Fibroblast of skin of left biceps (primary cell): ENCODE measurements at places on chromosomes 6 and 20.
A peak's percentile ranks its signal among the peaks of the same experiment; 100 is the strongest.

- DNase-seq, result no peak
Observed at GRCh38 chr6:54787825-54788224, 58.7 kb upstream of the FAM83B start.

- no peak for DNase-seq
Observed at GRCh38 chr20:14673164-14673563, 335.8 kb upstream of the FLRT3 start.

DNA sequence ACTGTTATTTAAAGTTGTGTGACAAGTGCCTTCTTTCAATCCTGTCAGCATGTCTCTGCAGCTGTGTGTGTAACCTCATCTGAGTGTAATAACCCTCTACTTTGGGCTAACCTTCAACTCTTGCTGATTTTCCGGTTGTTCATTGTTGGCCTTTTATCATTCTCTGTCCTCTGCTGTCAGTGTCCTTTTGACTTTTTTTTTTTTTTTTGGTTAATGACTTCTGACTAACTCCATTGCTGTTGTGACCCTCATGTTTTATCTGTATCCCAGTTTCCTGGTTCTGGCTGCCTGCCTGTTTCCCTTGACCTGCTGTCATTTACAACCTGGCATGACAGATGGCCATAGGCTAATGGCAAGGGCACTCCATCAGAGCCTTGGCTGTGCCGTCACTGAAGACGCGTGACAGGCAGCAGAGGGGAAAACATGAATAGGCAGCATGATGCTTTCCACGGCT lies 145.7 kb upstream of the MAN1A1 start:
- no peak for DNase-seq

GRCh38 chr20:3551681-3552434 lies 81.0 kb downstream of the ATRN start:
- no peak for DNase-seq

GRCh38 chr6:108001696-108002231 lies 43.8 kb upstream of the SEC63 start:
- no peak for DNase-seq

DNA sequence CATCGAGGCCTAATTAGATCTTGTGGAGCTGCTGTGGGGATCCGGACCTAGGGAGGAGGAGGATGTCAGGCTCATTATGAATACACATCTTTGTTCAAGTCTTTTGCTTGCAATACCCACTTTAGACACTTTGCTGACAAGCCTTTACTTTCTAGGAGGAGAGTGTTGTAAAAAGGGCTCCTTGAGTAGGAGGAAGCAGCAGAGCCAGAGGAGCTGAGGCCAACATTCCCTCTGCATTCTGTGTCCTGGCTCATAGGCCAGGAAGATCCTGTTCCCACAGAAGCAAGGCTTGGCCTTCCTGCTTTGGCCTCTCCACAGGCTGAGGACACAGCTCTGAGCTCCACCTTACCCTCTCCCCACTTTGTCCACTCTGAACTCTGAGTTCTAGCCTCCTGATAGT lies 67.1 kb downstream of the TPD52L1 start:
- no peak for DNase-seq

GRCh38 chr6:149150801-149151398 lies 166.6 kb upstream of the TAB2 start:
- DNase-seq, result no peak

- DNase-seq, result no peak
Observed at GRCh38 chr6:130583268-130583667, 217.5 kb downstream of the TMEM200A start.

- DNase-seq, result peak; percentile 9
Observed at GRCh38 chr6:73832313-73832712, 136.3 kb downstream of the CD109 start.
